Right renal cortex interstitium (tissue), 3 donors: ENCODE measurements at places on chromosomes 1 and 21.

DNA sequence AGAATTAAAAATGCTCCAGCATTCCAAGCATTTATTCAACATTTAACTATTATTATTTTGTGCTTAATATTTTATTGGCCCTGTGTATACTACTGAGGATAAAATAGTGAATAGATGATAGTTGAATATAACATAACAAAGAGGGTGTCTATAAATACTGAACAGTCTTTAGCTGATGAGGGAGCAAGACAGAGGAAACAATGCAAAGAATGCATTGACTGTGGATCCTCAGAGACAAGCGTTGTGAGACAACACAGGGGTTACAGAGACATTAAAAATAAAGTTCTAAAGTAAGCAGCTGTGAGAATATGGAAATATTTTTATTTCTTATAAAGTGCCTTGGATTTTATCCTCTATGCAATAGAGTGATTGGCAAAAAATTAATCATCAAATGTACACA is 1133.1 kb downstream of the PLA2G4A start:
- DNase-seq, result no peak

GRCh38 chr1:107158991-107159390 is 18.2 kb downstream of the NTNG1 start:
- DNase-seq, result no peak

DNA sequence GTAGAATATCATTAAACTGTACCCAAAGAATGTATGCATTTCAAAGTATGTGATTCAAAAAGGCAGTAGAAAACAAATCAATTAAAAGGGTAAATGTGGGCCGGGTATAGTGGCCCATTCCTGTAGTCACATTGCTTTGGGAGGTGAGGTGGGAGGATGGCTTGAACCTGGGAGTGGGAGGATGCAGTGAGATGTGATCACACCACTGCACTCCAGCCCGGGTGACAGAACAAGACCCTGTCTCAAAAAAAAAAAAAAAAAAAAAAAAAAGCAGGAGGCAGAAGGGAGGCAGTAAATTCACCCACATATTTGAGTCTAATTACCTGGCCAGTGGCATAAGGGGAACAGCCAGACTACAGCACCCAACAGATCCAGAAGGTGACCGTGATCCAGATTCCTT is 17.9 kb upstream of the PRSS38 start:
- no peak for DNase-seq

DNA sequence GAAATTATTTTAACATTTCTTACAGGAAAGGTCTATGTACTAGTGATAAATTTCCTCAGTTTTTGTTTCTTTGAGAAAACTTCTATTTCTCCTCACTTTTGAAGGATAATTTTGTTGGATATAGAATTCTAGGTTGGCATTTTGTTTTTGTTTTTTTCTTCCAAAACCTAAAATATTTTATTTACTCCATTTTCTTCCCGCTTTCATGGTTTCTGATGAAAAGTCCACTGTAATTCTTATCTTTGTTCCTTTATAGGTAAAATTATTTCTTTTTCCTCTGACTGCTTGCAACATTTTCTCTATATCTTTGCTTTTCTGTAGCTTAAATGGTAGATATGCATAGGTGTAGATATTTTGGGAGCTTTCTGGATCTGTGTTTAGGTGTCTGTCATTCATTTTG is 153.9 kb upstream of the DSCAM start:
- no peak for DNase-seq

DNA sequence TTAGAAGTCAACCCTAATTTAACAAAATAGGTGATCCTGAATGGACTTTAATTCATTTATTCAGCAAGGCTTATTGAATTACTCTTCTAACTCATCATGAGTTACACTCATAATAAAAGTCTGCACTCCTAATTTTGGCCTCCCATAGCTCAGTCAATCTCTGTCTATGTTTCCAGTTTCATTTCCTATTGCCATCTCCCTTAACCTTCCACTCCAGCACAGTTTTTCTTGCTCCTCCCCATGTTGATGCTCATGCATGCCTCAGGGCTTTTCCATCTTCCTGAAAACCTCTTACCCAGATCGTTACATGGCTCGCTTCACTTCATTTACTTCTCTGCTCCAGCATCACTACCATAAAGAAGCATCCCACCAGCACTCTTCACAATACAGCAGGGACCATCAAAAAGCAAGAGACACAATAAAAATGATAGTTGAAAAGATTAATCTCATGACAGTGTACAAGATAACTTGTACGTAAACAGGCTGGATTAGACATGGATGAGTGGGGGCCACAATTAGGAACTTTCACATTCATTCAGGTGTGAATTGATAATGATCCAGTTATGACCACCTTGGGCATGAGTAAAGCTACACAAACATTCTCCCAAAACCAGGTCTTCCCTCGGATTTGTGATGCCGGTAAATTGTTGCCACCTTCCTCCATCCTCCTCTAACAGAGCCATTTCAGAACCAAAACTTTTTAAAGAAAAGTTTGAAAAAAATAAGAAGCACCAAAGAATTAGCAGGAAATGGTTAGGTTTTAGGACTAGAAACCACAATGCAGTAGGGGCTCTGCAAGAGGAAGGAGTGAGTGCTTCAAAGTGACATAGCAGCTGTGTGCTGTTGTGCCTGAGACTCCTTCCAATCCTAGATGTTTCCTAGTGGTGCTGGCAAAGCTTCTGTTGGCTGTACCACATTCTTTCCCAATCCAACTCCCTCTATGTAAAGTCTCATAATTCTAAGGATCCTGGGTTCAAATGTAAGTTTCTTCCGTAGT is 89.8 kb downstream of the OLFML2B start:
- no peak for DNase-seq

DNA sequence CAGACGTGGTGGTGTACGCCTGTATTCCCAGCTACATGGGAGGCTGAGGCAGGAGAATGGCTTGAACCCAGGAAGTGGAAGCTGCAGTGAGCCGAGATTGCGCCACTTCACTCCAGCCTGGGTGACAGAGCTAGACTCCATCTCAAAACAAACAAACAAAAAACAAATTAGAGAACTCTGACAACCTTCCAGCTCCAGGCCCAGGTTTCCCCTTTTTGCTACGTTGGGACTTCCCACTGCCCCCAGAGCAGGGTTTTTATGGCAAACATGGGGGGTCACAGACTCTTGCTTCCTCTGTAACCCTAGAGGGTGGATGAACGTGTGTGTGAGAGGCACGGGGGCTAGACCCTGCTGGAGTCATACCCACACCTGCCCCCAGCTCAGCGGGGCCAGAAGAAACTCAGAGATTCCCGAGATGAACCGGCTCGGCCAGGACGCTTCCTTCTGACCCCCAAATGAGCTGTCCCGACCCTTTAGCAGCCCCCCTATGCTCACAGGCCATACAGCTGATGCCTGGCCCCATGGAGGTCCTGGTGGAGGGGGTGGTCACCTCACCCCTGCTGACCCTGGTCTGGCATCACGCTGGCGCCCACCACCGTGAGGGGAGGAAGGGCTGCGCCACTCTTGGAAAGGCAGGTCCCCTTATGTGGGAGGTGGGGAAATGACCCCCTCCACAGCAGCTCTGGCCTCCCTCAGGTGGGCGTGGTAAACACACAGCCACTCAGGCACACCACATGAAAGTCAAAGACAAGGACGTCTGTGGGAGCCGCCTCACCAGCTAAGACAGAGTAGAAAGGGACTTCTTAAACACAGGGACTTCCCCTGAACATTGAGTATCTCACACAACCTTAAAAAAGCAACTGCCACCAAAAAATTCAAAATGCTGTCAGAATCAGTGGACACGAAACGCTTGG is 7.1 kb downstream of the GPR157 start:
- DNase-seq, result no peak

DNA sequence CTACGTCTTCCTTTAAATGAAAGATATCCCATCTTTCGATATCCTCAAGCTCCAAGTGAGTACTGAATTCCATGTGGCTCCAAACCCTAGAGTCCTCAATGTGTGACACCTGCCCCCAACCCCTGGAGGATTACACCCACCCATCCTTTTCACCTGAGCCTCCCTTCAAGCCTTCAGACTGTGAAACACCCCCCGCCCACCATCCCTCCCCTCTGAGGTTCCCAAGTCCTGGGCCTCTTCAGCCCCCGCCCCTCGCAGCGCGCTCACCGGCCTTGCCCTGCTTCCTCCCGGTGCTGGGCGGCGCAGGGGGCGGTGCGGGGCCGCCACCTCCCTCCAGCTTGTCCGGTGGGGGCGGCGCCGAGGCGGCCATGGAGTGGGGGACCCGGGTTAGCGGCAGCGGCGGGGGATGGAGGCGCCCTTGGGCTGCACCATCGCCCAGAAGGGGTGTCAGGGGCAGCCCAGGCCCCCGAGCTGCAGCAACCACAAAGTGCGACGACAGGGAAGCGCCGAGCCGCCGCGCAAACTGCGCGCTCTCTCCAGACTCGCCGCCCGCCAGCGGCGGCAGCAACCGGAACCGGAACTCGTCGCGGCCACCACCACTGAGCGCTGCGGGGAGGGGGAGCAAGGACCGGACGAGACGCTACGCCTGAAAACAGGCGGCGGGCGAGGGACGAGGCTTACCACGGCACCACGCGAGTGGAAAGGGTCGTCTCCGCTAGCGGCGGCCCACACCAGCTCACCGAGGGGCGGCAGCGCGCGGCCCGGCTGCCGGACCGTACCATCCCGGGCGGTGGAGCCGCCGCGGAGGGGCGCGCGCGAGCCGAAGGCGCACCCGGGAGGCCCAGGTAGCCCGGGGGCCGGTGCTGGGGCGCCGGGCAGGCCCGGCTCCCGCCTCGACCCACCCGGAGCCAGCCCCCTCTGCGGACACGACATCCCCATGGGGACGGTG is at the start of gene PYGO2:
PYGO2 (minus strand) TSS at position 576 of the 949 bp plus-strand sequence; CDS start at position 370, 206 bp downstream.
- DNase-seq, result no peak

- DNase-seq, result no peak
Measured at GRCh38 chr21:42161956-42162681, 56.8 kb upstream of the ABCG1 start.

DNA sequence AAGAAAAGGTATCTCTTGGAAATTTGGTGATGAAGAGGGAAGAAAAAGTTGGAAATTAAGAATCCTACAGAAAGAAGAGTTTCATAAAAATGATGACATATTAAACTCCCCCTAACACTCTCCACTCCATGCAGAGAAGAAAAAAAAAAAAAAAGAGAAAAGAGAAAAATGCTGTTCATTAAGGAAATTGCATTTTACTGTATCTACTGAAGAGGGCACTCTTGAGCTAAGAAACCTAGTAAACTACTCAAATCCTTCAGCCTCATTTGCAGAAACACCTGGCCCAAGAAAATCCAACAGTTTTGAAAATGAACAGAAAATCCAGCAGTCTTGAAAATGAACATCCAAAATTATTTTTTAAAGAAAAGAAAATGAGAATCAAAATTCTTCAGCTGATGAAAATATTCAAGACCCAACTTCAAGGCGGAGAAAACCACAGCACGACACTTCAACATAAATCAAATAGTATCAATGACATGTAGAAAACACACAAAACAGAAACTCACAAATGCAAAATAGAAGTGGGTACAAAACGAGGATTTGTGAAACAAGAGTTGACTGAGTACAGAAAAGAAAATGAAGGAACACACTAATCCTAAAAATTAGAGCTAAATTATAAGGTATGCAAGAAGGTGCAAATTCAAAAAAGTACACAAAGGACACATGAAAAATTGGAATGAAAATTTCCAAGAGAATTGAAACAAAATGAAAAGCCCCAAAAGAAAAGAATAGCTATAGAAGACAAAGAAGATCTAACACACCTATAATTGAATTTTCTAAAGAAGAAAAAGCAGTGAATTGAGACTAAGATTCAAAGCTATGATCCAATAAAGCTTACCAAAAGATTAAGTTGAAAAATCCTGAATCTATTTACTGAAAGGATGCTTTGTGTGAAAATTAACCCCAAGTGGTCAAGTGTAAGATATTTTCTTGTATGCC is 73.2 kb upstream of the DNAJC6 start:
- DNase-seq, result no peak

GRCh38 chr1:31726715-31727114 is 22.9 kb upstream of the COL16A1 start:
- no peak for DNase-seq

DNA sequence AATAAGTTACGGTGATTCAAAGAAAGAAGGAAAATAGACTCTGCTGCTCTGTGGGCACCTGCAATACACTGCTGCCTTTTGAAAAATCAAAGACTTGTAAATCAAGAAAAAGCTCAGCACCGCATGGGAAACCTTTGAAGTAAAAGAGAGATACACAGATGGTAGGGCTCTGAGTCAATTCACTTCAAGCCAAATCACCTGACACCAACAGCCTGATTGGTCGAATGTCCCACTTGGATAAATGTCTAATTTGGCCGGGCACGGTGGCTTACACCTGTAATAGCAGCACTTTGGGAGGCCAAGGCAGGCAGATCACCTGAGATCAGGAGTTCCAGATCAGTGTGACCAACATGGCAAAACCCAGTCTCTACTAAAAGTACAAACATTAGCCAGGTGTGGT is 19.2 kb upstream of the RCAN3 start:
- DNase-seq, result no peak

- DNase-seq, result no peak
Measured at GRCh38 chr1:223712194-223712849, at the start of gene CAPN2. TSS of gene CAPN2 (plus strand) at chr1:223712539. CDS start at chr1:223712641, 102 bp downstream.

DNA sequence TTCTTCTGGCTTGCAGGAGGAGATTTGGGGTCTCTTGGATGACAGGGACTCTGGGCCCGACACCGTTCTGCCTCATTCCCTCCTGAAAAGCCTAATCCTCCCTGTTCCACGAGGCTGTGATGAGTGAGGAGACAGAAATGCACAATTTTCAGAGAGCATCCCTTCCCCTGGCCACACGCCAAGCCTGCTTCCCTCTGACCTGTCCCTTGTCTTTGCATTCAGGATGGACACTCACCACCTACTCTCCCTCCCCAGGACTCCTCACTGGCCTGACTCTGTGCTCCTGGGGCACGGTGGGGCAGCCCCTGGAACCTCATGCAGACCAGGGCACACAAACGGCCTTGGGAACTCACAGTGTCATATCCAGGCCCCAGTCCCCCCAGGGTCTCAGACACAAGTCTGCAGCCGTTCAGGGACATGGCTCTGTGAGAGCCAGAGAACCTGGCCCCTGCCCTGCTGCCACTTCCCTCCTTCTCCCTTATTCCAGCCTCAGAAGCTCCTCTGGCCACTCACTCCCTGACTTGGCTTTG is 3.5 kb upstream of the PRAMEF12 start:
- DNase-seq, result no peak

DNA sequence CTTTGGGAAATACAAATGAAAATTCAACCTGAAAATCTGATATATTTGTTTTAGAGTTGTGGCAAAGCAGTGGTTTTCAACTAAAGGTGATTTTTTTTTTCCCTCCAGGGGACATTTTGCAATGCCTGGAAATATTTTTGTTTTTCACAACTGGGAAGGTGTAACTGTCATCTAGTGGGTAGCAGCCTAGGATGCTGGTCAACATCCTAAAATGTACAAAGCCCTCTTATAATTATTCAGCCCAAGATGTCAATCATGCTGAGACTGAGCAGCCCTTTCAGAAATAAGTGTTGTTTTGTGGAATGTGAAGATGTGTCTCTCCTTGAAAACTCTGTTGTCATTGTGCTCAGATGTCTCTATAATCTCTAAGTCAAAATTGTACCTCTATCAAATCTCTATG is 95.2 kb upstream of the NCAM2 start:
- no peak for DNase-seq
